Caudate nucleus (tissue), 63 donors: ENCODE measurements at places on chromosomes 12 and 14.

DNA sequence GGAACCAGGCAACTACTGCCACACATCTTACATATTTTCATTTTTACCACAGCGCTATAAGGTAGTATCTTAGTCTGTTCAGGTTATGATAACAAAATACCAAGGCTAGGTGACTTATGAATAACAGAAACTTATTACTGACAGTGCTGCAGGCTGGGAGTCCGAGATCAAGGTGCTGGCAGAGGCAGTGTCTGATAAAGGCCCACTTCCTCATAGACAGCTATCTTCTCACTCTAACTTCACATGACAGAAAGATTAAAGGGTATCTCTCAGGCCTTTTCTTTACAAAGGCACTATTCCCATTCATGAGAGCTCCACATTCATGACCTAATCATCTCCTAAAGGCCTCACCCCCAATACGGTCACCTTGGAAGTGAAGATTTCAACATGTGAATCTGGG lies 59.8 kb upstream of the MDM1 start:
- no peak for DNase-seq

- DNase-seq = no peak
Measured at GRCh38 chr14:50051106-50051505, 65.3 kb downstream of the VCPKMT start.

DNA sequence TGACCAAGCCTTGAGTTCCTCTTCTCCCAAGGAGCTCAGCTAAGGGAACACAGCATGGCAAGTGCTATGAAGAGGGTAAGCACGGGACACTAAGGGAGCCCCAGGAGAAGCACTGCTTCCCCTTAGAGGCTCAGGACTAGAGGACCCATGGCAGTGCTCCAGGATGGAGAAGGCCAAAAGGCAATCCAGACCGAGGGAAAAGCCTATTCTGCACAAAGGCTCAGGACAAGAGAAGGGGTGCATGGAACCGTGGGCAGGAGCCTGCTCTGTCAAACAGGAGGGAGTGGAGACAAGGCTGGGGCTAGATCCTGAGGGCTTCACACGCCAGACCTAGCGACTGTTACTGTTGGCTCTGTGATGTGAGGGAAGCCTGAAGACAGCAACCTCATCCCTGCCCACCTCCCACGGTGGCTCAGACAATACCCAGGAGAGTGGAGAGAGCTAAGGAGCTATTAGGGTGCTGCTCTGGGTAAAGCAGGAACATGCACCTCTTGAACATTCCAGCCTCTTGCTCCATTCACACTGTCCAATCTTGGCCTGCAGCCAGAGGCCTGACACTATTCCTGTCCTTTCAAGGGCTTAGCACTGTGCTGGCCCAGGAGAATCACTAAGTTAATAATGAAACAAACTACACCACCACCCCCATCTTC lies 24.2 kb downstream of the OTUB2 start:
- no peak for DNase-seq

- no peak for DNase-seq
Measured at GRCh38 chr14:83568141-83568540, 1961.8 kb upstream of the FLRT2 start.
